ENCODE measurements at places on chromosomes 13 and 19. TPM values are rescaled to one million over a fixed set of nuclear protein-coding genes. Genes with fewer than 3 reads are reported as not detected.

KLK14 gene
- 0.75 TPM for total RNA-seq

DNA sequence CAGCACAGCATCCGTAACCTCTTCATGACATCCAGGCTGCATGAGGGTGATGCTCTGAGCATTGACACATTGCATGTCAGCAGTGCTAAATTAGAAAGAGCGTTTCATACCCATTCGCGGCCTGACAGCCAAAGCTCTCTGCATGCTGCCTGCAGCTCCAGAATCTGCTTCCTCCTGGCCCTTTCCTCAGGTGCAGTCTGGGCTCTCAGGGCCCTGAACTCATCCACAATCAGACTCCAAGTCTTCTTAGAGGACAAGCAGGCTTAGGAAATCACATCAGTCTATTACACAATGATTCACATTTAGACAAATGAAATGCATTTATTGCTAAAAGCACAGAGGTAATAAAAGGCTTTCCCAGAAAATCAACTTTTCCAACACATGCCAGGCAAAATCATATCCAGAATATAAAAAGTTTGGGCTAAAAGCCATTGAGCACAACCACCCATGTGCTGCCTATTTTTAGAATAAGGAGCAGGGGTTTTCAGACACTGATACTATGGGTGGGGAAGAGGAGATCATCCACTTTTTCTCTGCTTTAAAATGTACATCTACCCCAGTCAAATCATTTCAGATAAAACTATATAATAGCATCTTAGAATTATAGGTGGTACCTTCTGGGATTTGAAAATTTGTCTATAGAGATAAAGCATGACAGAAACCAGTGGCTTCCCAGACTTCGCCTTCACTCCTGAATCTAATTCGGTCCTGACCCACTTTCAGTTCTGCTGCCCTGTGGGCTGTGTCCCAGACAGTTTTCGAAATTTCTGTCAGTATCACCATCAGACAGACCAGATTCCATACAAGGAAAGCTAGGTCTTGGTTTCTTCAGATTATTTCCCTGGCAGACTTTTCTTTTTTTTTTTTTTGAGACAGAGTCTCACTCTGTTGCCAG is 109.3 kb downstream of the COL4A2 start:
- DNase-seq, result no peak

ZNF607 gene
- total RNA-seq, result 21.2 TPM

- DNase-seq, result no peak
Measured at GRCh38 chr19:51020988-51021651, 1.6 kb upstream of the KLK10 start.

DNA sequence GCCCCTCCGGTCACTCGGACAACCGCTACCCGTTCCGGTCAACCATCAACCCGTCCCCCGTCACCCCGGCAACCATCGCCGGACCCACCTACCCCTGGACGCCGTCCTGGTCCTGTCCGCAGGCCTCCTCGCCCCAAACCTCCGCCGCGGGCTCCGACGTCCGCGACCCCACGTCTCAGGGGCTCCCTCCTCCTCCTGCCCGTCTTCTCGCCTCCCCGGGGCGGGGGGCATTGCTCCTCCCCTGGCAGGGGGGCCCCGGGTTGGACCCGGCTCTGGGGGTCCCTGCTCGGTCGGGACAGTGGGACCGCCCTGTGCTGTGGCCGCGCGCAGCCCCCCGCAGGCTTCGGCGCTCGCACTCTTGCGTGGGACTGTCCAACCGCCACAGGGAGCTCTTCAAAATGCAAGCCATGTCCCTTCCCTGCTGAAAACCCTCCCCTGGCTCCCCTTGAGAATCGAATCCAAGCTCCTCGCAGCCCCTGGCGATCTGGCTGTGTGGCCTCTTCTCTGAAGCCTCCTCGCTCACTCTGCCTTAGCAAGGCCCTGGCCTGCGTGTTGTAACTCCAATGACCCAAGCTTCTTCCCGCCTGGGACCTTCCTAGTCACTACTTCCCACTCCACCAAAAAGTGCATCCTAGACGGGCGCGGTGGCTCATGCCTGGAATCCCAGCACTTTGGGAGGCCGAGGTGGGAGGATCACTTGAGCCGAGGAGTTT is 8.4 kb downstream of the EPHX3 start:
- no peak for DNase-seq

DNA sequence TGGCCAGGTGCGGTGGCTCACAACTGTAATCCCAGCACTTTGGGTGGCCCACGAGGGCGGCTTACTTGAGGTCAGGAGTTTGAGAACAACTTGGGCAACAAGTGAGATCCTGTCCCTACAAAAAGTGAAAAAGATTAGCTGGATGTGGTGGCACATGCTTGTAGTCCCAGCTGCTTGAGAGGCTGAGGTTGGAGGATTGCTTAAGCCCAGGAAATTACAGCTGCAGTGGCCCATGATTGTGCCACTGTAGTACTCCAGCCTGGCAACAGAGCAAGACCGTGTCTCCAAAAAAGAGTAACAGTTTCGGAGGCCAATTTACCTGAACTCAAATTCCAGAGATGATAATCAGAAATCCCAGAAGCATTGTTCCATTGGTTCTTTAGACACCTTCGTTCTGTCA is 4.4 kb downstream of the ZNF473 start:
- no peak for DNase-seq

FCER2 gene
- total RNA-seq, result not detected

PTGIR gene
- not detected for total RNA-seq

ZNF28 gene
- total RNA-seq, result 15.8 TPM

DNA sequence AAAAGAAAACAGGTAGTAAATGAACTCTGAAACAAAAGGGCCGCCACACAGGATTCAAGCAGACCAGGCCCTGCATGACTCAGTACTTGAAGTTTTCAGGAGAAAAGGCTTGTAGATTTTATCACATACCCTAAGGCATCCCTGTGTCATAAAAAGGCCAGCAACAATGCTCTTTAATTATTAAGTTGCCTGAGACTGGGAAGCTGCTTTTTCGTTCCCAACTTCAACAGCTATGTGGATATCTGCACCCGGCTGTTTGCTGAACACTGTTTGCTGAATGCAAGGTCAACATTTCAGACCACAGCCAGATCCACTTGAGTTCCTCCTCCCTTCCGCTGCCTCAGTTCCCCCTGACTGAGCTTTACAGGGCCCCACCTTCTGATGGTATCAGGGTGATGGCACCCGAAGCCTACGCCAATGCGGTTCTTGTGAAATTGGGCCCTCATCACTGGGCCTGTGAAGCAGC is 6.1 kb upstream of the ECH1 start:
- DNase-seq, result no peak

DNA sequence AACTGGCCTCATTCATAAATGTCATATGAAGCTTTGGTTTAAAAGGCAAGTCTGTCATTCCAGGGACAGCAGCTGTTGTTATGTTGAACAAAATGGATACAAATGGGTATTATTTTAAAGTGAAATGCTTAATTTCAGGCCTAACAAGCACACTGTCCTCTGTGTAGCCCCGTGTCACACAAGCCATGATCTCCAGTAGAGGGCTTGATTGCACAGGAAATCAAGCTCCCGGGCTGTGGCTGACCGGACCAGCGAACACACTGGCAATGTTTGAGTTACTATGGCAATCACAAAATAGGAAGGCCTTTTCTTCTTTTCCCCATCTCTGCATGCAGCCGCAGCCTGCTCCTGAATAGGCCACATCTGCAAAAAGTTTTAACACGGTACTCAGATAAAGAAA is 64.0 kb upstream of the GSX1 start:
- peak; percentile 36 for DNase-seq

SELENOV gene
- total RNA-seq, result not detected

GRCh38 chr19:51572410-51572809 is 1.3 kb downstream of the ZNF175 start:
- DNase-seq, result no peak

DNA sequence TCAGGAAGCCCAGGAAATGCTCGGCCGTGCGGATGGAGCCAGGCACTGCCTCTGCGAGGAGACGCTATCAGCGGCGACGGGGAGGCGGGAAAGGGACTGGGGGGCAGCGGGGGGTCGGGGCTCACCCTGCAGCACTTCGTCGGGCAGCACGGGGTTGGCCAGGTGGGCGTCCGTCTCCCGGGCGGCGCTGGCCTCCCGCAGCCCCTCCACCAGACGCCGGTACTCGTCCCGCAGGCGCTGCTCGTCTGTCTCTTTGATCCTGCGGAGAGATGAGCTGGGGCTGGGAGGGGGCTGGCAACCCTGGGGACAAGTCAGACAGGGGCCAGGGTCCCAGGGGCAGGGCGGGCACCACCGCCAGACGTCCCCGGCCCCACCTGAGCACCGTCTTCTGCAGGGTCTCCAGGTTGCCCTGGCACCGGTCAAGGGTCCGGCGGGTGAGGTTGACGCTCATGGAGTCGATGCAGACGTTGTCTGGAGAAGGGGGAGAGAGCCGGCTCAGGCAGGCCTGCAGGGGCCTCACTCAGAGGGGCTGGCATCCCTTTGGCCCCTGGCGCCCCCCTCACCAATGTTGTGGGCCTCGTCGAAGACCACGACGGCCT is 6.4 kb downstream of the ERCC2 start:
- no peak for DNase-seq

- no peak for DNase-seq
Measured at GRCh38 chr19:16428372-16429036, 43.3 kb downstream of the EPS15L1 start.

- peak; percentile 89 for DNase-seq
Measured at GRCh38 chr19:17841810-17842662, 5.7 kb downstream of the JAK3 start.

DACT3 gene
- total RNA-seq, result 7.4 TPM

KIR2DL3 gene
- not detected for total RNA-seq

ANO8 gene
- 37.4 TPM for total RNA-seq

STOML3 gene
- not detected for total RNA-seq

LILRB5 gene
- total RNA-seq, result not detected

RLN3 gene
- not detected for total RNA-seq

DNA sequence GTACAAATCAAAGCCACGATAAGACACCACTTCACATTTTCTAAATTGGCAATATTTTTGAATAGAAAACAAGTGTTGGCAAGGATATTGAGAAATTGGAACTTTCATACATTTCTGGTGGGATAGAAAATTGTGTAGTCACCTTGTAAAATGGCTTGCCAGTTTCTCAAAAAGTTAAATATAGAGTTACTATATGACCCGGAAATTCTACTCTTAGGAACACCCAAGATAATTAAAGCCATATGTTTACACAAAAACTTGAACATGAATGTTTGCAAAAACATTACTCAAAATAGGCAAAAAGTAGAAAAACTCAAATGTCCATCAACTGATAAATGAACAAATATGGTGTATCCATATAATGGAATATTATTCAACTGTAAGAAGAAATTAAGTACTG is 552.5 kb downstream of the TBC1D4 start:
- DNase-seq, result no peak

DNA sequence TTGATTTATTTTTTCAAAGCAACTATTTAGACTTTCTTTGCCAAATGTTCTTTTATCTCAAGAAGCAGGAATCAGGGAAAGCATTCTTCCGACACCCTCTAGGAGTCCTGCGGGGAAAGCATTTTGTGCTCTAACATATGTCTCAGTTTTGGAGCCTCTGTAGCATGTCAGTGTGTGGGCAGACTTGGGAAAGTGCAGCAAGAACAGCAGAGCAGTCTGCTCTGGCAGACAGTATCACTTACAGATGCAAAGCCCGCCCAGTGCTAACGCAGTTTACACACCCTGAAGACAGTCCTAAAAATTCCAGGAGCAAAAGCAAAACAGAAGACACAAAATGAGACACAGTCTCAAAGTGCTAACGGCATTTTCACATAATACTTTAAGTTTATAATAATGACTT is 393.5 kb downstream of the KLF12 start:
- no peak for DNase-seq

- no peak for DNase-seq
Measured at GRCh38 chr19:29952177-29952576, 10.1 kb downstream of the URI1 start.

GRCh38 chr19:56125806-56126590 is 4.9 kb upstream of the ZNF787 start:
- DNase-seq, result no peak

DNA sequence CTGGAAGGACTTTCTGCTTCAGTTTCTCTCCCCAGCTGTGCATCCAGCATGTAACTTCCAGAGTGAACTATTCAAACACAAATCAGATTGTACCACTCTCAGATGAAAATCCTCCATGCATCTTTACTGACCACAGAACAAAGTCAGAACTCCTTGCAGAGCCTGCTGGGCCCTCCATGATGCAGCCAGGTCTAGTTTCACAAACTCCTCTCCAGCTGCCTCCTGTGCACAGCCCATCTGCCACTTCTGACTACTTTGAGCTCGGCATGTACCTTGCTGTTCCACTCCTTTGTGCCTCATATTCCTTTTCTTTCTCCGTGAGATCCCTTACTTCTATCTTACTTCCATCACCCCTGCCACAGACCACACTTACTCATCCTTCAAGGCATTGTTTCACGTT is 31.4 kb downstream of the NALCN start:
- DNase-seq, result no peak

GRCh38 chr19:1860042-1860775 is 3.2 kb downstream of the KLF16 start:
- DNase-seq, result no peak

DNA sequence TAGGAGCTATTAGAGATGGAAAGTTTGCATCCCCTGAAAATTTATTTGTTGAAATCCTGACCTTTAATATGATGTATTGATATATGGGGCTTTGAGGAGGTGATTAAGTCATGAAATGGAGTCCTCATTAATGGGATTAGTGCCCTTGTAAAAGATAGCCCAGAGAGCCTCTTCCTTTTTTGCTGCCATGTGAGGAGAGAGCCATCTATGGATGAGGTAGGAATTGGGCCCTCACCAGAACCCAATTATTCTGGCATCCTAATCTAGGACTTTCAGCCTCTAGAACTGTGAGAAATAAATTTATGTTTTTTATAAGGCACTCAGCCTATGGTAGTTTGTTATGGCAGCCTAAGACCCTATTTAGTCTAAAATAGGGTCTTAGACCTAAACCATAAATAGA is 250.2 kb upstream of the SLITRK1 start:
- no peak for DNase-seq

STARD13 gene
- total RNA-seq, result 23.6 TPM

GRCh38 chr13:99506634-99507033 is 5.4 kb downstream of the TM9SF2 start:
- no peak for DNase-seq

DNA sequence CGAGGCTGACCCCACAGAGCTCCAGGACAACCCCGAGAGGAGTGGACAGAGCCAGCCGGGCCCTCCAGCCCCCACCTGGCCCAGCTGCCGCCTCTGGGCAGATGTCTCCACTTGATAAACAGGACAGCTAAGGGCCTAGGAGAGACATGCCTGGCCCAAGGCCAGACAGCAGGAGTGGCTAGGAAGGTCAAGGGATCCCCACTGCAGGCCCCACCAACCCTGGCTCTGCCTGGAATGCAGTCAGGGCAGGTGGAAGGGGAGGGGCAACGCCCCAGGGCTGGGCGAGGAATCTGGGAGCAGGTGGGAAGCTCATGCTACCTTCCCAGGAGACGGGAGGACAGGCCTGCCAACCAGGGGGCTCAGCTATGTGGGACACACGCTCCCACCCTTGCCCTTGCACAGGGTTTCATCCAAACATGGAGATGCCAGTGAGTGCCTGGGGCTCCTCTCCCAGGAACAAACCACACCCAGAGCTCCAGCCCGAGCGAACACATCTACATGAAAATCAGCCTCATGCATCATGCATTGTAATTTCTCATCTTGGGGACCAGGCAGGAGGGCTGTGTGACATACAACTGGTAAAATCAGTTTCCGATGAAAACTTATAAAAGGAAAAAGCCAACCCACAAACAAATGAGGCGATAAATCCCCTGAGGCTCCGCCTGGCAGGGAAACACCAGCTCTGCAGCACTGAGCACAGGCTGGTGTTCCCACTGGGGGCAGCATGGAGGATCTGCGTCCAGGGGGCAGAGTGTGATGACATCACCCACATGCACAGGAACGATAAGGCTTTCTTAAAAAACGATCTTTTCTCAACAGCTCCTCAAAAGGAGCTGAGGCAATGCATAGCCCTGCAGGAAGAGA is 25.0 kb downstream of the SH3GL1 start:
- DNase-seq, result no peak

Measured in neural crest cell (in vitro differentiated cells).